ENCODE measurements at places on chromosomes 4 and X.

DNA sequence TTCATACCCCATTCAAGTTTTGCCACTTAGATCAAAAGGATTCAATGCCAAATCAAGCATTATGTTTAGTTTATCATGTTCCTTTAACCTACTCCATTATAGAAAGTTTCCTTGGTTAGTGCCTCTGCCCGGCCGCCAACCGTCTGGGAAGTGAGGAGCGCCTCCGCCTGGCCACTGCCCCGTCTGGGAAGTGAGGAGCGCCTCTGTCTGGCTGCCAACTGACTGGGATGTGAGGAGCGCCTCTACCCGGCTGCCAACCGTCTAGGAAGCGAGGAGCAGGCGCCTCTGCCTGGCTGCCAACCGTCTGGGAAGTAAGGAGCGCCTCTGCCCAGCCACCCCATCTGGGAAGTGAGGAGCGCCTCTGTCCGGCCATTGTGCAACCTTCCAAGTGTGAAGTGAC, 36.3 kb upstream of the PDGFRA start:
- DNase-seq = no peak

- peak; percentile 58 for DNase-seq
Observed at GRCh38 chrX:65925005-65925404, 114.9 kb downstream of the VSIG4 start.

- peak; percentile 64 for DNase-seq
Observed at GRCh38 chrX:124263743-124264142, 68.7 kb upstream of the TEX13D start.

GRCh38 chr4:100372432-100372831, 145.4 kb downstream of the EMCN start:
- no peak for DNase-seq

DNA sequence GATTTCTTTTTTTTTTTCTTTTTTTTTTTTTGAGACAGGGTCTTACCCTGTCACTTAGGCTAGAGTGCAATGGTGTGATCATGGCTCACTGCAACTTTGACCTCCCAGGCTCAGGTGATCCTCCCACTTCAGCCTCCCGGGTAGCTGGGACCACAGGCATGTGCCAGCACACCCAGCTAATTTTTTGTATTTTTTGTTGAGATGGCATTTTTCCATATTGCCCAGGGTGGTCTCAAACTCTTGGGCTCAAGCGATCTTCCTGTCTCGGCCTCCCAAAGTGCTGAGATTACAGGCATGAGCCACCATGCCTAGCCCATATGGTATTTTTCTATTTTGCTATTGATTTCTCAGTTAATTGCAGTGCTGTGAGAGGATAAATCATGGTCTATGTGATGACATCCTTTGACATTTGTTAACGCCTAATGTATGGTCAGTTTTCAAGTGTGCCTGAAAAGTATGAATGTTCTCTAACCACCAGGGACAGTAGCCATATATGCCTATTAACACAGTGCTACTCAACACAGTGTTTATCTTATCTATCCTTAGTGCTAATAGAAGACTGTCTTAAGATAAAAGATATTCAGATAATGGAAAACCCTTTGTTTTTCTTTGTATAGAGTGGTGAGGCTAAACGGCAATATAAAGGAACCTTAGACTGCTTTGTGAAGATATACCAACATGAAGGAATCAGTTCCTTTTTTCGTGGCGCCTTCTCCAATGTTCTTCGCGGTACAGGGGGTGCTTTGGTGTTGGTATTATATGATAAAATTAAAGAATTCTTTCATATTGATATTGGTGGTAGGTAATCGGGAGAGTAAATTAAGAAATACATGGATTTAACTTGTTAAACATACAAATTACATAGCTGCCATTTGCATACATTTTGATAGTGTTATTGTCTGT, 9.1 kb upstream of the HSPA4L start:
- DNase-seq = no peak

- DNase-seq = no peak
Observed at GRCh38 chr4:103075435-103075893, 1.1 kb downstream of the SLC9B2 start.

DNA sequence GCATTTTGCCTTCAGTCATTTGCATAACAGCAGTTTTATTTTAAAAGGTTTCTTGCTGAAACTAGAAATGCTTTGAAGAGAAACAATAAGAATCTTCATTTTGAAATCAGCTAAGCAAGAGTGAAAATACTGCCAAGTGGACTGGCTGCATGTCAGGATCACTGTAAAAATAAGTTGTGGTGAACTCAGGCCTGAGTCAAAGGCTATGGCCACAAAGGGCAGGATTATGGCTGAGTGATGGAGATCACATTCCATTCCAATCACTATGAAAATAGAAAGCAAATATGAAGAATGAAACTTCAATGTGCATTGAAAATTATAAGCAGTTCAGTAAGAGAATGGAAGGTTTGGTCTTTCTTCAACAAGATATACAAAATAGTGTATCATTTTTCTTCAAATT, 224.5 kb downstream of the PCDH18 start:
- DNase-seq = no peak

GRCh38 chr4:163866728-163867315, 372.3 kb downstream of the TMA16 start:
- DNase-seq = no peak

DNA sequence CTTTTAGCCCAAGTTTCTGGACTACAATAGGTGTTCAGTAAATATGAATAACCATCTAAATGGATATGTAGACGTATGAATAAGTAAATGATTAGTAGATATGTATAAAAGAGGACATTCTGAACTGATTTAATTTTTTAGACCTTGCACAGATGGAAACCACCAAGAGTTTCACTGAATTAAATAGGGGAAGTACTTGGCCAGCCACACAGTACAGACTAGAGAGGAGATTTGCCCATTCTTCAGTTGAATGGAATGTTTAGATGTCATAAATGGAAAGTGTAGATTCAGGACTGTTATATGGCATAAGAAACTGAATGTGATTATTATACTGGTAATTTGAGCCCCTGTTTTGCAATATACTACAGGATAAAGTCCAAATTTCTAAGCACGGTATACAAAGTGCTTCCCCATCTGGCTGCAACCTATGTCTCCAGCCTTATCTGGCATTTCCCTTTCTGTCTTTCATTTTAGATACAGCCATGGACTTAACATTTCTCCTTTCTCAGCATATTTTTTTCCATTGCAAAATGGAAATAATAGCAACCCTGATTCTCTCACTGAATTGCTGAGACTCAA, 137.8 kb upstream of the HS3ST1 start:
- DNase-seq = no peak

- no peak for DNase-seq
Observed at GRCh38 chrX:54076903-54077302, 32.6 kb upstream of the PHF8 start.

- peak; percentile 33 for DNase-seq
Observed at GRCh38 chr4:41963105-41963504, 18.5 kb upstream of the DCAF4L1 start.

DNA sequence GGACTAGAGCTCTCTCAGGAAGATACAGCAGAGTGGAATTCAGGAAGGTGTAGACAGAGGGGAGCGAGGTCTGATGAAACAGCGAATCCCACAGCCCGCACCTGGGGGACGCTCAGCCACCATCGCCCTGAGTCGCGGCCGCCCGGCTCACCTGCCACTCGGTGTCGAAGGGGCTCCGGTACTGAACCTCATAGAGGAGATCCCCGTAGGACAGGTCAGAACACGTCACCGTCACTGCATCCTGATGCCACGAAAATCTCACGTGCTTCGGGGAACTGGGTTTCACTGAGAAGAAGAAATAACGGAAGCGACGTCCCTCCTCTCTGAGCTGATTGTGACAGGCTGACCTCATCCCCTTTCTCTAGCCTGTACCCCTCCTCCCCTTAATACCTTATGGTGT, 10.2 kb downstream of the CRLF2 start:
- no peak for DNase-seq

- no peak for DNase-seq
Observed at GRCh38 chr4:162229670-162230069, 65.9 kb upstream of the FSTL5 start.

Data from HL-60 (cell line).